Stimulated activated CD4-positive, alpha-beta T cell treated with anti-CD3 and anti-CD28 coated beads, Interleukin-12 subunit alpha, Interleukin-12 subunit beta, amount 100 ng/mL, for 48 hours (primary cell): ENCODE measurements at places on chromosomes 2 and 18.

DNA sequence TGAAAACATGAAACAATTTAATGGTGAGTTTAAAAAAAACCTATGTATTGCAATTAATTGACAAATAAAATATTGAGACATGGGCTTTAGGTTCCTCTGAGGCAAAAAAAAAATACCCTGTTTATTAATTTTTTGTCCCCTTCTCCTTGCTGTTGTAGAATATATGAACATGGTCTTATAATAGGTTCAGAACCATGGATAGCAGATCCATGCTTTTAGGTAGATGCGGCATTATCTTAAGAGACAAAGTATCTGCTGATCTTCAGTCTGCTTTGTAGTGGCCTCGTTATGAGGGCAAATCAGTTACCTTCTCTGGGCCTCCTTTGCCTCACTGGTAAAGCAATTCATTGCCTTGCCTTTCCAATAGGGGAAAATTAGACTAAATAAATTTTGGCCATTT lies 850.7 kb downstream of the NRXN1 start:
- DNase-seq = no peak

DNA sequence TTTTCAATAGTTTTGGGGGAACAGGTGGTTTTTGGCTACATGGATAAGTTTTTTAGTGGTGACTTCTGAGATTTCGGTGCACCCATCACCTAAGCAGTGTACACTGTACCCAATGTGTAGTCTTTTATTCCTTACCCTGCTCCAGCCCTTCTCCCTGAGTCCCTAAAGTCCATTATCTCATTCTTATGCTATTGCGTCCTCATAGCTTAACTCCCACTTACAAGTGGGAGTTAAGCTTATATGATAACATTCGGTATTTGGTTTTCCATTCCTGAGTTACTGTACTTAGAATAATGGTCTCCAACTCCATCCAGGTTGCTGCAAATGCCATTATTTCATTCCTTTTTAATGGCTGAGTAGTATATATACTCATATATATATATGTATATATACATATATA lies 90.9 kb upstream of the ACSL3 start:
- no peak for DNase-seq

- DNase-seq = no peak
Observed at GRCh38 chr2:240179941-240180666, 39.6 kb upstream of the OTOS start.

- no peak for DNase-seq
Observed at GRCh38 chr18:58819051-58819450, 45.6 kb upstream of the ZNF532 start.

DNA sequence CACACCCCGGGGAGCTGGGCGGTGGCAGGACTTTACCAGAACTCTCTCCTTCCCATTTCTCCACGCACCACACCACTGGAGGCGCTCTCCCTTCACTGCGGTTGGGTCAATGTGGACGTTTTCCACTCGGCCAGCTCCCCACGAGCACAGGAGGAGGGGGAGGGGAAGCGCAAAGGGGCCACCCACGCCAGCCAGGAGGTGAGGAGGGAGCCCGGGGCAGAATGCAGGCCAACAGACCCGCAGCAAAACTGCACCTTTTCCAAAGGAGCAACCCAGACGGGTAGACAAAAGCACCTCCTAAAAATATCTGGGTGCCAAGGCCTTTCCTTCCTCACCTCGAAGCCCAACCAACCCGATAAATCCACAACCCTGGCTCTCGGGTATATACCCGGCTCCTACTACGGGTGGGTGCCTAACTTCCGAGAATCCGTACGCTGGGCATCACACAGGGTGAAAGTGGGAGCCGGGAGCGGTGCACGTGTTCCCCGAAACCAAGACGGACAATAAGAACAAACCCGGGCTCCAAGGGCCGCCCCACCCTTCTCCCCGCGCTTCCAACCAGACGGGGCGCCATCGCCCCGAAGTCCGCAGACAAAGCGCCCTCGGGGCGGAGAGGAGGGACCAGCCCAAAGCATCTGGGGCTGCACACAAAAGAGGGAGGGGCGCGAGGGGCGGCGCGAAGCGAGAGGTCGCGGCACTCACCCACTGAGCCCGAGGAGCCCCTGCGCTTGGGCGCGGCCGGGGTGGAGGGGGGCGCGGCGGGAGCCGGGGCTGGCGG lies 1.0 kb downstream of the RTN4 start:
- DNase-seq = no peak

DNA sequence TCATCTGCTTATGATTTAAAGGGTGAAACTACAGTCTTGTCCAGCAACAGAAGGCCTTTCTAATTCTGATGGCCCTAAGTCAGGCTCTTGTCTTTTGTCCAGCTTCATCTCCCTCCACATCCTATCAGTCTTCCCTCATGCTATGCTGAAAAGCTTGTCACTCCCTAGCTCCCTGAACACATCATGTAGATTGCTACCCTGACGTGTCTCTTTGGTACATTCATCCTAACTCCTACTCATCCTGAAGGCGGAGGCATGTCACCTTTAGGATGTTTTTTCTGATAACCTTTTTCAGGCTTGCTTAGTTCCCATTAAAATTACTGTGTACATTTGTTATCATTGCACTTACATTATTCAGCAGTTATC lies 78.4 kb upstream of the ARL5A start:
- no peak for DNase-seq

GRCh38 chr18:70028734-70029133 lies 81.1 kb upstream of the CD226 start:
- DNase-seq = no peak

DNA sequence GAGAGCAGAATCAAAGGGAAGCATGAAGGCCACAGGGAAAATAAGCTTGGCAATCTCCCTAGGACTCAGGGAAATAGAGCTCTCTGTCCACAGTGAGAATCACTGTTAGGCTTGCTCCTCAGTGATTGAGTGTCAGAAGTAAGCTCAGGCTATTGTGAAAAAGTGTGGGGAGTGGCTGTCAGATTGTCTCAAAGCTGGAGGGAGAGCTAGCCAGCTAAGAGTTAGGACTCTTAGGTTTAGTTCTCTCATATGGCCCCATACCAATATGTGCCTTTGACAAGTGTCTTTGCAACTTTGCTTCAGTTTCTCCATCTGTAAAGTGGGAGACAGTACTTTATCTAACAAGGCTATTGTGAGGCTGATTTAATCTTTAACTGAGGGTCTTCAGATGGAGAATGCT lies 17.2 kb downstream of the EIF4E2 start:
- DNase-seq = no peak

DNA sequence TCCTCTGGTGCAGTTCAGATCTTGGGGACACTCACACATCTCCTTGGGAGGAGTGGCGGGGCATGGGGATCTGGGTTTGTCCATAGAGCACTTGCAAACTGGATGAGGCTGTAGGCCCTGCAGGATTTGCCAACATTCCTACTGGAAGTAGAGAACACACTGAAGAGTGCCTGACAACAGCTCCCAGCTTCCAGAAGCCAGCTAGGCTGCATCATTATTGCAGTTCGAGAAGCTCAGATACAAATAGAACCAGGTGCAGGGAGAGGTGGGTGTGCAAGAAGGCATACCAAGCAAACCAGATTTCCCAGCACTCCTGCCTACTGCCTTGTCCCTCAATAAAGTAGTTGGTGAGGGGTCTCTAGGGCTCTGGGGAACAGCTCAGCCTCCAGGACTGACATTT lies 52.5 kb downstream of the RHOB start:
- no peak for DNase-seq

- no peak for DNase-seq
Observed at GRCh38 chr2:42744545-42745082, 19.3 kb downstream of the OXER1 start.

DNA sequence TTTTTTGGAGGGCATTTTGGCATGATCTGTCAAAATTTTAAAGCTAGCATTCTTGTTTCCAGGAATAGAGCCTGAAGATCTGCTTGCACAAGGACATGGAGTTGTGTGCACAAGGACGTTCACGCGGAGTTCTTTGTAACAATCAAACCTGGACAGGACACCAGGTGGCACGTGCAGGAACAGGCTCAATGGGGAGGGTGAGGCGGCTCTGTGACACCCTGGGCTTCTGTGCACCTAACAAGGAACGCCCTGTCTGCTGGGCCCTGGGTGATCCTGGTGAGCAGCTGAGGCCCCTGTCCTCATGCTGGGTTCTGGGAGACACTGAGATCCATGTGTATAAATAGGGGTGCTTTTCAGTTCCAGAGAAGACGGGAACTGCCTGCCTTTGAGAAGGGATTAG lies 93.1 kb upstream of the PXDN start:
- DNase-seq = no peak

DNA sequence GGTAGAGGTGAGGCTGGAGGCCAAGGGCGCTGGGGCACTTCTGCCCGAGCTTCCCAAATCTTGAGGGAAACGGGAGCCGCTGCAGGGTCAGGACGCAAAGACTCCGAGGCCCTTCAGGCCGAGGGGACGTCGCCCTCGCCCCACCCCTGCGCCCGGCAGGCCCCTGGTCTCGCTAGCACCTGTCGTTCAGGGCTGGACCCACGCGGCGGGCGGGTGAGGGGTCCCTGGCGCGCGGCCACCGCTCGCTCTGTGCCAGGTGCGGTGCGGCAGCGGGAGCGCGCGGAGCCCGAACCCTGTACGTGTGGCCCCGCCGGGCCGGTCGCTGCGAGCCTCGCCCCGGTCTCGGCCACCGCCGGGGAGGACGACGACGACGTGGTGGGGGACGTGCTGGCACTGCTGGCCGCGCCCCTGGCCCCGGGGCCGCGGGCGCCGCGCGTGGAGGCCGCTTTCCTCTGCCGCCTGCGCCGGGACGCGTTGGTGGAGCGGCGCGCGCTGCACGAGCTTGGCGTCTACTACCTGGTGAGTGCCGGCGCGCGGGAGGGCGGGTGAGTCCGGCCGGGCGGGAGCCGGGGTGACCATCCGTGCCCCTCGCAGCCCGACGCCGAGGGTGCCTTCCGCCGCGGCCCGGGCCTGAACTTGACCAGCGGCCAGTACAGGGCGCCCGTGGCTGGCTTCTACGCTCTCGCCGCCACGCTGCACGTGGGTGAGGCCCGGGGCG lies 4.9 kb downstream of the ERFE start:
- DNase-seq = no peak

DNA sequence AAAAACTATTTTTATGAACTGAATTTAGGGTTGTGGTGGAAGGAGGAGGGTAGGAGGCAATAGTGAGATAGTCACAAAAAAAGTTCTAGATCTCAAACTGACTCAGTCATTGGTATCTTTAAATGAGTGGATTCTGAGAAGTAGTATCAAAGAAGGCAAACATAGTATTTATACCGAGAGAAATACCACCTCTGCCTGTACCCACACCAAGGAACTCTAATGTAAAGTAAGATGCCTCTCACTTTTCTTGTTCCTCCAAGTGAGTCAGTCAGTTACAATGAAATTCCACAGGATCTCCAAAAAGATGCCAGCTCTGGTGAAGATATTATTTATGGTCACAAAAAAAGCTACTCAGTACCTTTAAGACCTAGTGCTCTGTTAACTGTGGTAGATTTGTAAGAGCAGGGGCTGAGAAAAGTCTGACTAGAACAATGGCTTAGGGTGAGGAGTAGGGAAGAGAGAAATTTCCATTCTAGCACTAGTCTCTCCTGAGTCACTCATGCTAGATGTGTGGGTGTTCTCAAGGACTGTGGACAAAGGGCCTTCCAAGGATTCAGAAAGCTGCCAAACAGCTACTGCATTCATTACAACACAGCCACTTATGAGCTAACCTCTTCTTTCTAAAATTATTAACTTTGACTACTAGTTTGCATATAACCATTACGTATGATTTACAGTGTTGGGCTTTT lies 36.3 kb downstream of the YWHAQ start:
- DNase-seq = no peak

DNA sequence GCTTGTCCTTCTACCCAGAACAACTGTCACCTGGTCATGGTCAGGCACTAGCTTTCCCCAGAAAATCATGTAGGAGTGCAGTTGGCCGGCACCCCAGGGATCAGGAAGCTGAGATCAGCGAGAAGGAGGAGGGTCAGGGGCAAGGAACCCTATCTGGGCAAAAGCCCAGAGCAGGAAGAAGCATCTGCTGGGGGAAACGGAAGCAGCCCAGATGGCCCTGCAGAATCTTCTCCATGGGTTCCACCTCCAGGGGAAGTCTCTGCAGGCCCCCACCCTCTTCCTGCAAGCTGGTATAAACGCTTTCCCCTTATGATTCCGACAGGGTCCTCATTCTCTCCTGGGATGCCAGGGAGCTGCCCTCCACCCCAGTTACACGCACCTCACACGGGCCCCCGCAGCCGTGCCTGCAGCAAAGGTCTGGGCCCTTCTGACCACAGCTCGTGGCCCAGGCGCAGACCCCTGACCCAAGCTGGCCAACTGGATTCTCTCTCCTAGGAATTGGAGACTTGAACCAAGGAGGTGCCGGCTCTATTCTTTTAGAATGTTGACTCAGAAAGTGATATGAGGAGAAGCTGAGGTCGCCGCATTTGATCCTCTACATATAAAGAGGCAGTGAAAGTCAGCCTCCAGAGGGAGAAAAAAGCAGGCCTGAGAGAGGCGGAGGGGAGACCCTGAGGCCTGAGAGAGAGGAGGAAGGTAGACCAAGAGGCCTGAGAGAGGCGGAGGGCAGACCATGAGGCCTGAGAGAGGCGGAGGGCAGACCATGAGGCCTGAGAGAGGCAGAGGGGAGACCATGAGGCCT lies 71.0 kb downstream of the STPG4 start:
- no peak for DNase-seq

DNA sequence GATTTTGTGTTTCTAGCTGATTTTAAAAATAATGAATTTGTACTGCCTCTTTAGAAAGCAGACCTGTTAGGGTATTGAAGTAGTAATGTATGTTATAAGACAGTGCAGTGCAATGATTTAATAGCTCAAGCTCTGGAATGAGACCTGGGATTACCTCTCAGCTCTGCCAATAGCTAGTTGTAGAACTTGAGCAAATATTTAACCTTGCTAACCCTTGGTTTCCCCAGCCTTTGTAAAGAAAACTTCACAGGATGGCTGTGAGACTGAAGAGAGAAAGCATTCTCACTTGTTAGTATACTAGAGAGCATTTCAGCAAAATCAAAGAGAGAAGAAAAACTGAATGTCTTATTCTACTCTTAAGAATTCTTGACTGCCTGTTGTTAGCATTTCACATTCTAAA lies 293.9 kb downstream of the KIAA1328 start:
- DNase-seq = no peak

DNA sequence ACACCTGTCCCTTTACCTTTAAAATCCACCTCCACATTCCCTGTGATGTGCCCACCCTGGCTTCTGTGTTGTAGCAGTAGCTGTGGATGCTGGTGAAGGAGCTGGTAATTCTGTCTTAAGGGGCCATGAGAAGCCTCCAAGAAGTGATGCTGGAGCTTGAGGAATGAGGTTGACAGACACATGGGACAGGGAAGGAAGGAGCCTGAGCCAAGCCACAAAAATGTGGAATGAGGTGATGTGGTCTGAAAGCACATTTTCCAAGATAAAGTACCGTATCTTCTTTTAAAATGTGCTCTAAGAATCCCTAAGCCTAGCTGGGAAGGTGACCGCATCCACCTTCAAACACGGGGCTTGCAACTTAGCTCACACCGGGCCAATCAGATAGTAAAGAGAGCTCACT lies 31.2 kb downstream of the VWA3B start:
- no peak for DNase-seq
